Psoas muscle (tissue), 8 donors: ENCODE measurements at places on chromosomes 7 and 10. TPM values are rescaled to one million over a fixed set of nuclear protein-coding genes. Genes with fewer than 3 reads are reported as not detected.

CNOT4 gene
- 35.1 TPM for total RNA-seq

MSMB gene
- not detected for total RNA-seq

EBLN1 gene
- total RNA-seq, result not detected

PALD1 gene
- 2.8 TPM for total RNA-seq

CYP2C19 gene
- total RNA-seq, result not detected

GPRIN2 gene
- not detected for total RNA-seq

DNA sequence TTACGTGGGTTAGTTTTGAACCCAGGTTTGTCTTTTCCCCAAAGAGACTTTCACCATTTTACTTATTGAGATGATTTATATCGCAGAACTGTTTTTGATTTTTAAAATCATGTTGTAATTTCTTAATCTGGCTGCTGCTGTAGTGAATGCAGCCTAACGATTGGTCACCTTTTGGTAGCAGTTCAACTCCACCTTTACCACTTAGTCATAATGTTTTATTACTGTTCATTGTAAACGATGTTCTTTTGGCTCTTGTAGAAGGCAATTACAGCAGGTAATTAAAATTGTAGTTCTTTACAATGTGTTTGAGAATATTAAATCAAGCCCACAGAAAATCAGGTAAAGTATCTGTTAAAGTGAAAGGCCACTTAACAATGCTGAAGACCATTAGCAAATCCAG, 531.1 kb downstream of the SDK1 start:
- no peaks in the 10 kb centered on the region for H3K4me1 ChIP-seq
- H3K27me3 ChIP-seq, result no peaks in the 10 kb centered on the region
- no peak overlapping the region for H3K4me3 ChIP-seq
- DNase-seq, result no peak
- no peak overlapping the region for H3K27ac ChIP-seq

DNA sequence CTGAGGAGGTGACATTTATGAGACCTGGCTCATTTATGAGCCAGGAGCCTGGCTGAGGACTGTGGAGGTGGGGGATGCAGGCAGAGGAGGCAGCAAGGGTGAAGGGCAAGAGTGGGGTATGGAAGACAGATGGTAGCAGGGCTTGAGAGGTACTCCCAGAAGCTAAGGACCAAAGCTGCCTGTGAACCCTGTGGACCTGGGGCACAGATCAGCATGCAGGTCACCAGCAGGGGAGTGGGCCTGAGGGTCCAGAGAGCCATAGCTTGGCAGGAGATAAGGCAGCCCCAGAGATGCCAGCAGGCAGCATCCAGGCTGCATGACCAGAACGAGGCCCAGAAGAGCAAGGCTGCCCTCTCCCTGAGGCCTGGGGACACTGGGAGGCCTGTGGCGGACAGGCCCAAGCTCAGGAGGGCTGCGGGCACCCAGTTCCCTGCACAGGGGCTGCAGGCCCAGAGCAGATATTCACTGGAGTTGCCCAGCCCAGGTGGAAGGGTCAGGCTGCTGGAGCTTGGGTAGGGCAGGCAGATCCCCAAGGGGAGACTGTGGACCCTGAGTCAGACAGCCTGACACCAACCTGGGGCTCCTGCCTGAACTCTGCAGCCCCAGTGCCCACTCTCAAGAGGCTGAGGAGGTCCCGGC, 3.4 kb downstream of the GPR15LG start:
- no peaks in the 10 kb centered on the region for H3K4me1 ChIP-seq
- no peak for DNase-seq
- H3K27ac ChIP-seq, result no peak overlapping the region
- H3K36me3 ChIP-seq, result no peaks in the 10 kb centered on the region

DNA sequence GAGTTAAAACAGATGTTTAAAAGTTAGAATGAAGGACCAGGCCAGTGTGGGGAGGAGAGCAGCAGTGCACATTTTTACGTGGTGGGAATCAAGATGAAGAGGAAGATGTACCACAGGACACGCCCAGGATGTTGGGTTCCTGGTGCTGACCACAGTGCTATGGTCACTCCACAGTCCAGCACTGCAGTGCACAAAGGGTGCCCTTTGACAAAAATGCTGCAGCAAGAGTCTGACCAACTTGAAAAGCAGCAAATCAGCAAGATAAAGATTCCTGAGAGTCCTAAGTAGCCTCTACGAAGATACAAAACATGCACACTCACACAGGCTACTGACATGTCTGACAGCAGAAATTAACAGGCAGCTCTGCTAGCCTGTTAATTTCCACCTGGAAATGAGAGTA, 107.1 kb downstream of the PIP4K2A start:
- H3K36me3 ChIP-seq, result no peaks in the 10 kb centered on the region
- H3K4me3 ChIP-seq, result no peak overlapping the region
- no peaks in the 10 kb centered on the region for H3K4me1 ChIP-seq
- DNase-seq, result no peak
- no peaks in the 10 kb centered on the region for H3K27me3 ChIP-seq

DNA sequence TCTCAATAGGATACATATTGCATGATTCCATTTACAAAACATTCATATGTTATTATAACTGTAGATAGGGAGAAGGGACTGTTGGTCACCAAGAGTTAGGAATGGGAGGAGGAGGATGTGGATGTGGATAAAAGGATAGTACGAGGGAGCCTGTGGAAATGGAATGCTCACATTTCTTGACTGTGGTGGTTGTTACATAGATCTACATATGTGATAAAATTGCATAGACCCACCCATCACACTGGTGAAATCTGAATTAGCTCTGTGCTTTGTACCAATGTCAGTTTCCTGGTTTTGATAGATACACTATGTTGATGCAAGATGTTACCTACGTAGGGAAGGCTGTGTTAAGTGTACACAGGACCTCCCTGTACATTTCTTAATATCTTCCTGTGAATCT, 233.5 kb upstream of the MTPN start:
- H3K27ac ChIP-seq, result no peak overlapping the region
- no peak overlapping the region for H3K4me3 ChIP-seq
- H3K36me3 ChIP-seq, result no peaks in the 10 kb centered on the region
- H3K27me3 ChIP-seq, result no peaks in the 10 kb centered on the region
- H3K4me1 ChIP-seq, result no peaks in the 10 kb centered on the region

DNA sequence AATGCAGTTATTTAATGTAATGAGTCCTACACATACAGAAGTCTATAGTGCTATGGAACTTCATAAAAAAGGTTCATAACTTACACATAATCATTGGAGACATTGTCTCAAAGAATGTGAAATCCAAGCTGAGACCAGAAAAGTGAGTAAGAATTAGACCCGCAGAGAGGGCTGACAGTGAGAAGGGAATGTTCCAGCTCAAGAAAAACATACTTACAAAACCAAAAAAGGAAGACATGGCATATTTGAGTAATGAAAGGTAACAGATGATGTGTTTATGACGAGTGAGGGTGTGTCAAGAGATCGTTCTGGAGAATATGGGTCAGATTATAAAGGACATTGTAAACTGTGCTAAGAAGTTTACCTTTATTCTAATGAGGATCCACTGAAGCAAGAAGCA, 566.5 kb downstream of the ATRNL1 start:
- no peaks in the 10 kb centered on the region for H3K27me3 ChIP-seq
- no peak for DNase-seq
- H3K36me3 ChIP-seq, result no peaks in the 10 kb centered on the region
- H3K4me3 ChIP-seq, result no peak overlapping the region
- no peaks in the 10 kb centered on the region for H3K4me1 ChIP-seq
- H3K27ac ChIP-seq, result no peak overlapping the region

DNA sequence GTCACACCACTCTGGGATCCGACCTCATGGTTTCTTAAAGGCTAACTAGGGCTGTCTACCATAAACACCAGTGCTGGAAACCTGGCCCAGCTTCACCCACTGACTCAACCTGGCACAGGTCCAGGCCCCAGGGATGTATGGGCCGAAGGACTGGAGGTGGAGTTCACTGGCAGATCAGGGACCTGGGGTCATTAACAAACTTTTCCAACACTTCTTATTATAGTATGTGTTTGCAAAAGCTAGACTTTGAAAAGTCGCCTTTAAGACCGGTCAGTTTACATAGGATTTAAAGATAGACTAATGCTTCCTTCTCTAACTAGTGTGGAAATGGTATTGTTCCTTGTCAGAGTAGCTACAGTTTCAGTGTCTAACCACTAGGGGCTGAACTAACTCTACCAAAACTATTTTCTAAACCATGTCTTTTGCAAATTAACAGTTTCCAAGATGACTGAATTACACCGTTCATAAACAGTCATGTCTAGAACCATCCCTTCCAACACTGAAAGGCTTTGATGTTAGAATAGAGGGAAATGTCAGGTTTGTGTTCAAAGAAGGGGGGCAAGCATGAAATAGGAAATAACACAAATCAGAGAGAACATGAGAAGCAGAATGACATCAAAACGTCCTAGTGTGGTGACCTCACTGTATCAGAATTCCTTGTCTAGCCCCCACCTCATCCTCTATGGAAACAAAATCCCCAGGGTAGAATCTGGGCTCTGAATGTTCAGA, 29.7 kb downstream of the STN1 start:
- peaks cover 16% of the 10 kb centered on the region for H3K4me1 ChIP-seq
- peak; percentile 91 for DNase-seq
- no peaks in the 10 kb centered on the region for H3K27me3 ChIP-seq
- H3K36me3 ChIP-seq, result peaks cover 6% of the 10 kb centered on the region
- peak overlapping the region; percentile 78 for H3K27ac ChIP-seq
- no peak overlapping the region for H3K4me3 ChIP-seq

GRCh38 chr10:97798958-97799610, 27.3 kb upstream of the SFRP5 start:
- no peak overlapping the region for H3K4me3 ChIP-seq
- H3K27ac ChIP-seq, result no peak overlapping the region

- H3K27ac ChIP-seq, result peak overlapping the region; percentile 92
- H3K36me3 ChIP-seq, result peaks cover 14% of the 10 kb centered on the region
- no peaks in the 10 kb centered on the region for H3K27me3 ChIP-seq
These were observed 7.6 kb downstream of the TACR2 start for GRCh38 chr10:69409176-69409495.
